ENCODE measurements at places on chromosomes 5 and 9. TPM values are rescaled to one million over a fixed set of nuclear protein-coding genes. Genes with fewer than 3 reads are reported as not detected.

The TNFAIP8 gene
- 10.6 TPM for total RNA-seq

The ST8SIA4 gene
- 6.9 TPM for total RNA-seq

The PDZD2 gene
- 0.33 TPM for total RNA-seq

The TMEM171 gene
- 0.77 TPM for total RNA-seq

The SLC12A2 gene
- 36.5 TPM for total RNA-seq

The MSMP gene
- total RNA-seq, result 57.2 TPM

All from dermis lymphatic vessel endothelial cell (primary cell).